ENCODE measurements at places on chromosomes 4 and X.

DNA sequence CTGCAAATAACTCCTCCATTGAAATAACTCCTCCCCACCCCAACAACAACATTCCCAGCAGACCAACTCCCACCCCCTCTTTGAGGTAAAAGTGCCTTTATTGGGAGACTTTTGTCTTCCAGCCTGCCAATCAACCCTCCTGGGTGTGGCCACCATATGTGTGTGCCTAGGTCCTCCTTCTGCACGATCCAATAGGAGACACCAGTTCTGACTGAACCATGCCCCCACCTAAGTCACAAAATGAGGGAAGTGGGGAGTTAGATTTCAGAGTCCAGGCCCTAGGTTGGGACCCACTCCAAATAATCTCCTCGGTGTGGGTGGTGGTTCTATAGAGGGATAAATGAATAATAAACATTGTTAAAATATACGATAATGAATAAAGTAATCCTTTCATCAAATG lies 3.0 kb downstream of the PLP2 start:
- no peak for DNase-seq

- no peak for DNase-seq
These were observed 59.6 kb upstream of the GPR174 start for GRCh38 chrX:79084923-79085322.

- peak; percentile 36 for DNase-seq
These were observed 2.2 kb downstream of the ATP8A1 start for GRCh38 chr4:42654631-42655268.

- no peak for DNase-seq
These were observed 33.2 kb downstream of the ARHGAP10 start for GRCh38 chr4:147765121-147765529.

- DNase-seq = no peak
These were observed 17.4 kb upstream of the PAPSS1 start for GRCh38 chr4:107737450-107737849.

DNA sequence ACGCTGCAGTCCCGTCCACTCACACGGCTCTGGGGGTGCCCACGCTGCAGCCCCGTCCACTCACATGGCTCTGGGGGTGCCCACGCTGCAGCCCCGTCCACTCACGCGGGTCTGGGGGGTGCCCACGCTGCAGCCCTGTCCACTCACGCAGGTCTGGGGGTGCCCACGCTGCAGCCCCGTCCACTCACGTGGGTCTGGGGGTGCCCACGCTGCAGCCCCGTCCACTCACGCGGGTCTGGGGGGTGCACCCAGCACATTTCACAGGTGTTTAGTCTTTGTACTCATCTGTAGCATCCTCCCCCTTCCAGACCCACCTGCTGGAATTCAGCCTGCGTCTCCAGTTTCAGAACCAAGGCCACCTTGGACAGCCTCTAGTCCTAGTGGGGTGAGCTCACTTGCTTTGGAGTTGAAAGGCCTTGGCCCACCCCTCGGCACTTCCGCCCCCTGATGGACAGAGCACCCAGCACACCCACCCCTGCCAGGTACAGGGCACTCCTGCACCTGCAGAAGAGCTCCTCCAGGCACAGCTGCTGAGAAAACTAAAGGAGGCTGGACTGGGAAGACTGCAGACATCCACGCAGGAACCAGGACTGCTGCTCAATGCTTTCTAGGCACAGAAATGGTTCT lies 73.0 kb downstream of the ABLIM2 start:
- no peak for DNase-seq

DNA sequence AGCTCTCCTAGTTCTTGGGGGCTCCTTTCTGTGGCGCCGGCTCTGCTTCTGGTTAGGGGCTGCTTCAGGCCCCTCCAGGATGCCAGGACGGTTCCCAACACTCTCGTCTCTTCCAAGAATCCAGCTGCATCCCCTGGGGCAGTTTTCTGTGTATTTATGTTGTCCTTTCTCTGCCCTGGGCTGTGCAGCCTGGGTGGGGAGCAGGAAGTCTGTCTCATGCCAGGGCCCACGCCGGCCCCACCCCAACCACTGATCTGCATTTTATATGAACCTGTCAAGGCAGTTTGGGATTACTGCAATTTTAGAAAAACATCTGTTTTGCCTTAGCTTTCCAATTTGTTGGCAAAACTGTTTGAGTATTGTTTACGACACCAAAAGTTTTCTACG lies 14.6 kb downstream of the CTBP1 start:
- DNase-seq = no peak

GRCh38 chr4:89371614-89372013 lies 64.0 kb upstream of the GPRIN3 start:
- no peak for DNase-seq

GRCh38 chrX:97310373-97310772 lies 426.7 kb downstream of the RPA4 start:
- DNase-seq = no peak

All from NAMALWA (cell line).